ENCODE measurements at places on chromosomes 13 and 19.
A peak's percentile ranks its signal among the peaks of the same experiment; 100 is the strongest.

DNA sequence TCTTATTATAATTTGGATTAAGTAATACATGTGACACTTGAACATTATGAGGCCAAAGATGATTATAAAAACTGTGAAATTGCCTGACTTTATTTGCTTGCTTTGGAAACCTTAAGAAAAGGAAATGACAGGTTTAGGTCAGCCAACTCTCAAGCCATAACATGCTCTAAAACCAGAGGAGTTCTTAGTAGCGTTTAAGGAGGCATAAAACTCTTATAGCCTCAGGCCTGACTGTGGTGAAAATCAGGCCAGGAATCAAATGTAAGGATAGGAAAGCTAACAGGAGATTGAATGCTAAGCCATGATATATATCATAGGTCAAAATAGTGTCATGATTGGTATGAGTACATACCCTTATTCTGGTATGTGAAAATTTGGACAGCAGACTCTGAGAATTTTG is 1142.4 kb upstream of the MIR17HG start:
- DNase-seq, result no peak

GRCh38 chr19:43763473-43763939 is 8.7 kb upstream of the SMG9 start:
- DNase-seq, result no peak

DNA sequence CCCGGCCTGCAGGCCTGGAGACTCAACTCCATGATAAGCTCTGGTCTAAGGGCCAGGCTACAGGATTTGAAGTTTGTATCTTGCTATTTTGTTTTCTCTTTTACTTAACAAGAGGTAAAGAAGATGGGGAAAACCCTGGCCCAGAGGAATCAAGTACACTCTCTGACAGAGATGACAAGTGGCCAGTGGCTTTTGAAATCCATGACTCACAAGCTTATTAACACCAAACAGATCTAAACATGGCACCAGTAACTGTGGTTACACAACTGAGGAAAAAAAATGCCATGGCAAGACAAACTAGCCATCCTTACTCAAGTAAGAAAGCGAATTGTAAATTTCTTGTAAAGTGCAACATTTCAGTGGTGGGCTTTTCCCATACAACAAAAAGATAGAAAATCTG is 72.6 kb upstream of the SERTM1 start:
- DNase-seq, result no peak

DNA sequence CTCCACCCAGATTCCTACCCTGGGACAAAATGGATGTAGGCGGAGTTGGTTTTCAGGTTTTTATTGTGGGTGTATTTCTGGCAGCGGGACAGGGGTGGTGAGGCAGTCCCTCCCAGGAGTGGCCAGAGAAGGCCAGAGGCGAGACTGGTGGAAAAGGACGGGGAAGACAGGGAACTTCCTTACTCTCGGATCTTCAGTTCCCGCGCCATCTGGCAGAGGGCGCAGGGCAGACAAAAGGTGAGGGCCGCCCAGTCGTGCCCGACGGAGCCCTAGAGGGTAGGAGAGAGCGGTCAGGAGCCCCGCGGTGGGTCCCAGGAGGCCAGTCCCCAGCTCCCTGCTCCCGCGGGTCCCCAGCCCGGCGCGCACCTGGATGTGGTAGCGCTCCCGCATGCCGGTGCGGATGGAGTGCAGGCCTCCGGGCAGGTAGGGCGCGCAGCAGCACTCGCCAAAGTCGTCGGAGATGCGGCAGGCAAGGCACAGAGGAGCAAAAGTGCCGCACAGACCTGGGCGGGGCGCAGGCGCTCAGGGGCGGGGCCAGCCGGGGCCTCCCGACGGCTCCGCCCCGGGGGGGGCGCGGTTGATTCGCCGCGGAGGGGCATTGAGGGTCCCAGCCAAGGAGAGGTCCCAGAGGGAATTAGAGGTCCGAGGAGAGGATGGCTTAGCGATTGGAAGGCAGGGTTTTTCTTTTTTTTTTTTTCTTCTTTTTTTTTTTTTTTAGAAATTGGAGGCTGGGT is 3.0 kb downstream of the CNFN start:
- peak; percentile 50 for DNase-seq

DNA sequence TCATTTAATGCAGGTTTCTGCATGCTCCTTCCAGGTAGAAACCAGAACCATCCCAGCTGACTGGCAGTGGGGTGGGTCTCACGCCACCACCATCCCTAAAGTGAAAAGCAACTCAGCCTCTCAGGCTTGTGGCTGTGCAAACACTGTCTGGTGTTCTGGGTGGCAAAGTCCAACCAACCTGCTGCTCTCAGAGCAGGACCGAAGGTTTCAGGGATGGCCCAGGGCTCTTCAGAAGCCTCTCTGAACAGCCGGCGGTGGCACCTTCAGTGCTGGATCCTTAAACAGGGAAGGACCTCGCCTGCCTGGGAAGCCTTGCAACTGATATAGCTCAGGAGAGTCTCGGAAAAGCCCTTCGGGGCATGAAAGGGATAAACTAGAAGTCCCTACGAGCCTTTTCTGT is 100.8 kb downstream of the COL4A1 start:
- DNase-seq, result no peak

GRCh38 chr13:24682353-24682752 is 2.1 kb downstream of the ATP12A start:
- DNase-seq, result no peak

- no peak for DNase-seq
These were observed 102.0 kb downstream of the FOXO1 start for GRCh38 chr13:40564342-40565001.

- peak; percentile 8 for DNase-seq
These were observed 82.4 kb downstream of the GGACT start for GRCh38 chr13:100506154-100506553.

- no peak for DNase-seq
These were observed 33.0 kb upstream of the TSC22D1 start for GRCh38 chr13:44609137-44609536.

DNA sequence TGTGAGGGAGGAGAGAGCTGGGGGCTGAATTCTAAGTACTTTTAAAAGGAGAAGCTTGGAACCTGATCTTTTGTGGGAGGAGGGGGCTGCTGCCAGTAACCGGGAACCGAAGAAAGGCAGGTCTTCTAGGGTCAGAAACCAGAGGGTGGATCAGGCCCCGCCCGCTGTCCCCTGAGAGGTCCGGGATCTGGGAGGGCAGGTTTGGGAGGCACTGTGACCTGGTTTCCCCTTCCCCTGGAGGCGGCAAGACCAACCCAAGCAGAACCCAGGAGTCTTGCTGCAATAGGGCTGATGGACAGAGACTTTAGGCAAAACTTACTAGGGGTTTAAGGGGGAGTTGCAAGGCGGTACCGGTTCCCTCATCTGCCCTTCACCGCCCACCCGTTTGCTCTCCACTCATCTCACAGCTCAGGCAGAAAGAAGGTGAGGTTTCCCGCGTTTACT is 707 bp upstream of the KLK8 start:
- no peak for DNase-seq

- DNase-seq, result no peak
These were observed 198.4 kb downstream of the COL4A1 start for GRCh38 chr13:110108348-110109139.

DNA sequence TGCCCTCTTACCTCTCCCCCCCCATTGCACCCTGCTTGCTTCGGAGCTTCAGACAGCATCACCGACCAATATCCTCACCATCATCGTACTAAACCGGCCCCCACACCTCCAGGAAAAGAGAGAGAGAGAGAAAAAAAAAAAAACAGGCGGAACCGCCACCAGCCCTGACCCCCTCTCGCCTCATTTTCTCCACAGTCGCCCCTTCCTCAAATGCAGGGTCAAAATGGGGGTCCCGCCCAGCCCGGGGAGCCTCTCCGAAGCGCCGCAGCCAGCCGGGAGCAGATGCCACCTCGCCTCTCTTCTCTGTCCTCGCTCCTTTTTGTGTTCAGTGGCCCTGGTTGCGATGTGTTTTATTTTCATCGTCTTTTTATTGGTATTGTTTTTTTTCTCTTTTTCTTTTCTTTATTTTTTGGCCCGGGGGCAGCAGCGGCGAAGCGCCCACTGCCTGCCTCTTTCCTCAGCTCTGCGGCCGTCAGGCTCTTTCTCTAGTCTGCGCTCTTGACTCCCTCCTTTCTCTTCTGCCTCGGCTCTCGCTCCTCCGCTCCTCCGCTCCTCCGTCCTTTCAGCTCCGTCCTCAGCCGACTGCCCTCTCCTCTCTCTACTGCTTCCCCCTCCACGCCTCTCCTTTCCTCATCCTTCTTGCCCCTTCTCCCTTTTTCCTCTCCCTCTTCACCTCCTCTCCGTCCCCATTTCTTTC is 41.4 kb downstream of the DEDD2 start:
- DNase-seq, result no peak

GRCh38 chr19:40831502-40832430 is 18.5 kb downstream of the CYP2A6 start:
- DNase-seq, result no peak

GRCh38 chr13:112477070-112477619 is 101.0 kb downstream of the SPACA7 start:
- DNase-seq, result no peak

Data from stimulated activated CD4-positive, alpha-beta T cell treated with anti-CD3 and anti-CD28 coated beads, TNF-alpha, amount 100 ng/mL, for 4 hours (primary cell).